ENCODE measurements at places on chromosomes 4 and X. TPM values are rescaled to one million over a fixed set of nuclear protein-coding genes. Genes with fewer than 3 reads are reported as not detected.
A peak's percentile ranks its signal among the peaks of the same experiment; 100 is the strongest.

- no peak for DNase-seq
- no peak overlapping the region for H3K27ac ChIP-seq
- no peaks in the 10 kb centered on the region for H3K4me1 ChIP-seq
- peaks cover 7% of the 10 kb centered on the region for H3K36me3 ChIP-seq
- H3K27me3 ChIP-seq, result no peaks in the 10 kb centered on the region
Observed at GRCh38 chr4:153594210-153594609, 89.9 kb upstream of the TLR2 start.

Gene NKX6-1
- total RNA-seq, result not detected

Gene CSAG2
- 0.35 TPM for total RNA-seq

- peaks cover 13% of the 10 kb centered on the region for H3K36me3 ChIP-seq
- H3K4me3 ChIP-seq, result no peak overlapping the region
- no peaks in the 10 kb centered on the region for H3K27me3 ChIP-seq
- no peaks in the 10 kb centered on the region for H3K4me1 ChIP-seq
Observed at GRCh38 chrX:47634871-47635575, 5.3 kb upstream of the CFP start.

Gene VCX3B
- not detected for total RNA-seq

DNA sequence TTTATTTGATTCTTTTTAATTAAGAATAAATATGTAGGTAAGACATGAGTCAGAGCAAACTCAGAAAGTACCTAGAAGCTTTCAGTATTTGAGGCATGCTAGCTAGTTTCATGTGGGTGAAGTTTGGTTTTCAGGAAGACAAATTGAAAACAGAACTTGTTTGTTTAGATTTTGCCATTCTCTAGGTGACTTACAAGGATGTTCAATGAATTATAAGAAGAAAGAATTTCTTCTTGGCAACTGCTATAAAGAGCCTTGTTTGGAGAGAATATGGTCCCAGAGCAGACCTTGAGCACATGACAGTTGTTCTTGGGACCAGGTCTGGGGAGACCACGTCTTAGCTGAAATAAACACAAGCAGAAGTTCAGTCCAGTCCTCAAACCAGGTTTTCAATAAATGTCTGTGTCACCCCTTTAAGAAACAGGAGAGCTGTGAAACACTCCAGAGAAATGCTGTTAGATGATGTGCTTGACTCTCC lies 38.0 kb upstream of the IL21 start:
- no peak overlapping the region for H3K27ac ChIP-seq
- no peaks in the 10 kb centered on the region for H3K27me3 ChIP-seq
- DNase-seq, result no peak
- no peaks in the 10 kb centered on the region for H3K36me3 ChIP-seq
- peaks cover 4% of the 10 kb centered on the region for H3K4me1 ChIP-seq

Gene GDPD2
- total RNA-seq, result 1.6 TPM

Gene RPA4
- total RNA-seq, result 1.8 TPM

- no peak overlapping the region for H3K4me3 ChIP-seq
- no peaks in the 10 kb centered on the region for H3K36me3 ChIP-seq
- no peak for DNase-seq
- H3K4me1 ChIP-seq, result no peaks in the 10 kb centered on the region
Observed at GRCh38 chrX:88908056-88908455, 161.0 kb downstream of the CPXCR1 start.

- no peak overlapping the region for H3K27ac ChIP-seq
- H3K36me3 ChIP-seq, result no peaks in the 10 kb centered on the region
- H3K4me3 ChIP-seq, result no peak overlapping the region
- H3K4me1 ChIP-seq, result no peaks in the 10 kb centered on the region
- no peak for DNase-seq
- H3K27me3 ChIP-seq, result no peaks in the 10 kb centered on the region
Observed at GRCh38 chr4:121477079-121477478, 96.3 kb upstream of the QRFPR start.

DNA sequence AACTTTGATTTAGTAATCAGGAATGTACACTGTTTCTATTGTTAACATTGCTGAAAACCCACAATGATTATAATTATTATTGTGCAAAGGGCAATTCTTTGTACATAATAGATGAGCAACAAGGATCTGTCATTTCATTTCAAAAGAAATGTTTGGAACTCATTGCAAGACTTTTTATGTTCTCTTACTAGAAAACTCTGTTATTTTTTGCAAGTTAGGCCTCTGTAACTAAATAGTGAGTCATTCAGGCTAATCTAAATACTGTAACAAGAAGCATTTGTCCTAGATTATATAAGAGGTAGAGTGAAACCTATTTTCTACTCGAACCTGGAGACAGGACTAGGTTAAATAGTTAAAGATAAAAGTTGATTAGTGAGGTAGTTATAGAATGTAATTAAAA lies 93.2 kb upstream of the FAM47B start:
- H3K36me3 ChIP-seq, result no peaks in the 10 kb centered on the region
- no peak for DNase-seq
- no peaks in the 10 kb centered on the region for H3K4me1 ChIP-seq
- no peak overlapping the region for H3K4me3 ChIP-seq
- no peak overlapping the region for H3K27ac ChIP-seq

DNA sequence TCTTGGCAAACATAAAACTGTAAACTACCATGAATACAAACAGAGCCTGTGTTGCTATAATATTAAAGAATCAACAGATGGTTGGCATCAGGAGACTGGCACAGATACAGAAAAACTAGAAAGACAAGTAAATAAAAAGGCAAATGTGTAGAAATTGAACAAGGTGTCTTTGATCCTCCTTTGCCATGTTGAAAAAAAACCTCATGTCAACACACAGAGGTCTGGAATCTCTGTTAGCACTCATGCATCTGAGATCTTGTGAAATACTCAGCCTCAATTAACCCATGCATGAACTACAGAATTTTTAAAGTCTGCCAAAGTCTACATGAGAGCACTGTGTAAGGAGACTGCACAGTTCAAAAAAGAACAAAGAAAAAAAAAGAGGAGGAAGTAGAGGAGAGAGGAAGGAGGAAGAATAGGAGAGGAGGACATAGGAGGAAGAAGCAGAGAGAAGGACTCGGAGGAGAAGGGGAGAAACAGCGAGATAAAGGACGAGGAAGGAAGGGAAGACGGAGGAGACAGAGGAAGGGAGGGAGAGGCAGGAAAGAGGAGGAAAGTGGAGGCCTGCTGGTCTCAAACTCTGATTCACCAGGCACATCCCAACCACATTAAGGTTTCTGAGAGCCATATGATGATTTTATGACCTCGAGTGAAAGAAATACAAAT lies 52.8 kb downstream of the PRDM5 start:
- no peak overlapping the region for H3K27ac ChIP-seq
- no peak overlapping the region for H3K4me3 ChIP-seq
- no peaks in the 10 kb centered on the region for H3K4me1 ChIP-seq
- H3K27me3 ChIP-seq, result no peaks in the 10 kb centered on the region
- no peaks in the 10 kb centered on the region for H3K36me3 ChIP-seq

DNA sequence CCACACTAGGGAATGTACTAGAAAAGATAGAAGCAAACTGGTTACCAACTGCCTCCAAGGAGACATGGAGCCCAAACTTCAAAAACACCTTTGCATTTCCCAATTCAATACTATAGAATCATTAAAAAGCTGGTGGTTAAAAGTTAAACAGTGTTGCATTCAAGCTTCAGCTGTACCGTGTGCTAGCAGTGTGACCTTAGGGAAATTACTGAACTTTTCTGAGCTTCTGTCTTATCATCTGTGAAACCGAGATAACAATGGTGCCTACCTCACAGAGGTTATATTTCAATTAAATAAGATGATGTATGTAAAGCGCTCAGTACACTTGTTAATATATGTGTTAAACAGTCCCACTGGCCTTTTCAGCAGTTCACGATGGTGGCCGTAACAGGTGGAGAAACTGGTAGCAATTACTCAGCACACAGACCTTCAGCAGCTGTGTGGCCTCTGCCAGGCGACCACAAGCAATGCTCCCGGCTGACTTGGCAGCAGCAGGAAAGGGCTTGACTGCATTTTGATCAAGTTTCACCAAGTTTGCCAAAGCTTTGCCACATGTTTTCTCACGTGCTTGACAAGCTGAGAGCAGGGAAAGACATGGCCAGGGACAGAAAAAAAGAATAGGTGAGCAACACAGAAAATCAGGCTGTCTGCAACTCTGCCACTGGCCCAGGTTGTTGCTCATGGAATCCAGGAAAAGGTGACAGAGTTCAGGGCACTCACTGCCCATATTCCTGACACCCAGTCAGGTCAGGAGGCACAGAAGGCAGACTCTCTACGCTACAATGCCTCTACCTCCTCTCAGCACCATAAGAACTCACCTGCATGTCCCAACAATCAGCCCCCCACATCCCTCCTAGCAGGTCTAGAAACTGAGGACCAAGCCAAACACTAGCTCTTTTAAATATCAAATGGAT lies 72.1 kb downstream of the PARM1 start:
- H3K4me1 ChIP-seq, result no peaks in the 10 kb centered on the region
- DNase-seq, result no peak
- H3K4me3 ChIP-seq, result no peak overlapping the region
- H3K36me3 ChIP-seq, result no peaks in the 10 kb centered on the region
- H3K27ac ChIP-seq, result no peak overlapping the region

DNA sequence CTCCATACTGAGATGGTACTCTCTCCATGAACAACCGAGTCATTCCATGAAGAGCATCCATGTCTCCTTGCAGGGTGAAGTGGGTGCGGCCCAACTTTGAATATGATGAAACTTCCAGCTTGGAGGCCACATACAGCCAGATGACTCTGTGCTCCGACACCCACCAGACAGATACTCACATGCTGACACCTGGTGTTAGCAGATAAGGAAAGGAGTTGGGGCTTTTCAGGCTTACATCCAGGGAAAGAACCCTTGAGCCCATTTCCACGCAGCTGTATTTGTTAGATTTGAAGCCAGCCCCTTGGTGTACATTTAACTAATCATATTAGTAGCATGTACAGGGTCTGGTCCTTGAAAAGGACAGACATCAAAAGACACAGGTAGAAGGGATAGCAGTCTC lies 62.1 kb upstream of the PRRG3 start:
- no peaks in the 10 kb centered on the region for H3K4me1 ChIP-seq
- H3K36me3 ChIP-seq, result no peaks in the 10 kb centered on the region
- no peak overlapping the region for H3K4me3 ChIP-seq
- no peak overlapping the region for H3K27ac ChIP-seq

DNA sequence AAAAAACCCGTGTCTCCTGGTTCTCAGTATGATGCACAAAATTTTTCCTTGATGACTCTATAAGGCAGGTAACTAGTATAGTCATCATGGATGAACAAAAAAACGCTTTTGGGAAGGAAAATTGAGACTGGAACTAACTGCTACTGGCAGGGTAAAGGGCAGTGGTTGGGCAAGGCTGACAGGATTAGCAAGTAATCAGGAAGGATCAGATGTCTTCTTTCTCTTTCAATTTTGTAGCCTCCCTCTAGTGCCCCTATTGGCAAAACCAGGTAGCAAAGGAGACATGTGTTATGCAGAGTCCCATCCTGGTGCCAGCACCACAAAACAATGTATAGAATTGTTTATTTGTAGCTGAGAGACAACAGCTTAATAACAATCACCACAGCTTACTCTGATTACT lies 12.8 kb upstream of the SLITRK4 start:
- no peak overlapping the region for H3K4me3 ChIP-seq
- no peaks in the 10 kb centered on the region for H3K36me3 ChIP-seq
- peak; percentile 72 for DNase-seq
- no peak overlapping the region for H3K27ac ChIP-seq

DNA sequence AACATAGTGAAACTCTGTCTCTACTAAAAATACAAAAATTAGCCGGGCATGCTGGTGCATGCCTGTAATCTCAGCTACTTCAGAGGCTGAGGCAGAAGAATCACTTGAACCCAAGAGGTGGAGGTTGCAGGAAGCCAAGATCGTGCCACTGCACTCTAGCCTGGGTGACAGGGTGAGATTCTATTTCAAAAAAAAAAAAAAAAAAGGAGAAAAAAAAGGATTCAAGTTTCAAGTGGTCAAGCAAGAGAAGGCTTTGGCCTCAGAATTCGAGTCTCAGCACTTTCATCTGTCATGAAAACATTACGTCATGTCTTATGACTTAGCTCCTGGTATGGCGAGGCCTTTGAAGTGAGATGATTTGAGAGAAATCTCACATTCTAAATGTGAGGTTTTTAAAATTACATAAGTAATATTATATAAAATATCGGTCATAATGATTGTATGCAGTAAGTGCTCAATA lies 21.2 kb upstream of the DHRSX start:
- H3K27ac ChIP-seq, result no peak overlapping the region
- H3K27me3 ChIP-seq, result no peaks in the 10 kb centered on the region
- H3K4me3 ChIP-seq, result no peak overlapping the region
- no peaks in the 10 kb centered on the region for H3K36me3 ChIP-seq

DNA sequence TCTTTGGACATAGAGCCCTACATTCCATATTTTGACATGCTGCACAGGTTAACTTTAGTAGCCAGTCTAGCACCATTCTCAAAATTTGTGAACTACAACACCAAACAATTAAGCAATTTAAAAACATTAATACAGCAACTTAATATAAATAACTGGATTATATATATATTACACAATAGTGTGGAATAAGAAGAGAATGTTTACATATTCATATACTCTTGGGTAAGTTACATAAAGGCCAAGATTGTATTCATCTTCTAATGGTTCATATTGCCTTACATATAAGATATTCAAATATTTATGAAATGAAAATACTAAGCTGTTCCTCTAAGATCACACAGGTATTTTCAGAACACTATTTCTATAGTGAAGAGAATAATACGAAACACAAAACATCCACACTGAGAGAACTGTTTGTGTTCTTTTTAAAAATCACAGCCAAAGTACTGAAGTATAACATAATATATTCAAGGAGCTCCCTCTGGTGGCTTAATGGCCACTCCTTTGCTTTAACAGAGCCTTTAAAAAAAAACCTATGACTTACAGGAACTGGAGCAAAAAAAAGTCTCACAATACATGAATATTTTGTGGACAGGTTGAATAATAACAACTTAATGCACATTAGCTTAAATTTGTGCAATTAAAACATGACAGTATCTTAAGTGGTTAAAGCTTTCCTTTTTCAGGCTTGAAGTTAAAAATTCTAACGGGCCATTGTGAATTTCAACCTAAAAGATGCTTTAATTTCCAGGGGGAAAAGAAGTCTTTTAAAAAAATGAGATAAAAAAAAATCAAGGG lies 46.2 kb downstream of the NEK1 start:
- H3K27ac ChIP-seq, result no peak overlapping the region
- H3K36me3 ChIP-seq, result no peaks in the 10 kb centered on the region
- H3K4me3 ChIP-seq, result no peak overlapping the region
- no peaks in the 10 kb centered on the region for H3K4me1 ChIP-seq
- no peaks in the 10 kb centered on the region for H3K27me3 ChIP-seq
- peak; percentile 53 for DNase-seq

Gene DMP1
- 0.09 TPM for total RNA-seq

Gene CTAG1B
- total RNA-seq, result not detected

Gene SSX4B
- 1.7 TPM for total RNA-seq

Gene ATP1B4
- not detected for total RNA-seq

DNA sequence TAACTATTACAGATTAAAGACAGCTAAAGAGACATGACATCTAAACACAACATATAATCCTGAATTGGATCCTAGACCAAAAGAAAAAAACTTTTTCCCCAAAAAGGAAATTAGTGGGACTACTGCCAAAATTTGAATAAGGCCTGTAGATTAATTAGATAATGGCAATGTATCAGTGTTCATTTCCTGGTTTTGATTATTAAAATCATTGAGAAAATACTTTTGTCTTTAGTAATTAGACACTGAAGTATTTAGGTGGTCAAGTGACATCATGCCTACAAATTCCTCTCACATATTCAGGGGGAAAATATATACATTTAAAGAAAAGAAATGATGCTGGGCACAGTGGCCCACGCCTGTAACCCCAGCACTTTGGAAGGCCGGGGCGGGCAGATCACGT lies 10.4 kb upstream of the USO1 start:
- no peak overlapping the region for H3K4me3 ChIP-seq
- DNase-seq, result no peak
- H3K27ac ChIP-seq, result no peak overlapping the region
- H3K36me3 ChIP-seq, result peaks cover 14% of the 10 kb centered on the region
- H3K27me3 ChIP-seq, result no peaks in the 10 kb centered on the region
